Activated T-cell treated with anti-CD3 and anti-CD28 coated beads for 48 hours (primary cell): ENCODE measurements at places on chromosomes 4 and X.

- no peak for DNase-seq
Measured at GRCh38 chr4:73435984-73436383, at the start of gene AFP. TSS of gene AFP (plus strand) at chr4:73436221. CDS start at chr4:73436263, 42 bp downstream.

- no peak for DNase-seq
Measured at GRCh38 chr4:3010577-3010976, 47.2 kb downstream of the GRK4 start.

DNA sequence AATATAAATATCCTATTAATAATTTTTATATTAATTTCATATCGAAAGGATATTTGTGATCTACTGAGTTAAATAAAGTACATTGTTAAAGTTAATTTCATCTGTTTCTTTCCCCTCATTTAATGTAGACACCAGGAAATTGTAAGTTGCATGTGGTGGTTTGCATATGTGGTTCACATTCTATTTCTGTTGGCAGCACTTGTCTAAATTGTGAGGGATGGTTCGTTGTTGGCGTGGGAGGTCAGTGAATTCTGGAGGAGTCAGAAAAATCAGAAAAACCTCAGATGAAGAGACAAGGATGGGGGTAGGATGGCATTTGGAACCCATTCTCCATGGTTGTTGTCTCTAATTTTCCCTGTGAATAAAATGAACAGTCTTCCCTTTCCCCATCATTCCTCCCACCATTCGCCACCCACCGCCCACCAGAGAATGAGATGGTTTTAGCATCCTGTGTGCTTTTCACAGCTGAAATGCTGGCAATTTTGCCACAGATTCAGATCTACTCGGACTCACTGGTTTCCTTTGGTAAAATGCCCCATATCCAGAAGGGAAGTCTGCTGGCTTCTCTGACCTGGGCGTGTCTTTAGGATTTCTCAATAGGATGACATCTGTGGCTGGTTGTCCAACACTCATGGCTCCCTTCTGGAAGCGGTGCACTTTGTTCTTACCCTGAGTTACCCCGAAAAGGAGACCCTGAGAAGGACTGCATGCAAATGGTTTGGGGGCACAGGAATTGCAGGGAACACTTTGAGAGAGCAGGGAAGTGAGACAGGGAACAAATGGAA is 52.3 kb downstream of the LGI2 start:
- DNase-seq, result no peak

DNA sequence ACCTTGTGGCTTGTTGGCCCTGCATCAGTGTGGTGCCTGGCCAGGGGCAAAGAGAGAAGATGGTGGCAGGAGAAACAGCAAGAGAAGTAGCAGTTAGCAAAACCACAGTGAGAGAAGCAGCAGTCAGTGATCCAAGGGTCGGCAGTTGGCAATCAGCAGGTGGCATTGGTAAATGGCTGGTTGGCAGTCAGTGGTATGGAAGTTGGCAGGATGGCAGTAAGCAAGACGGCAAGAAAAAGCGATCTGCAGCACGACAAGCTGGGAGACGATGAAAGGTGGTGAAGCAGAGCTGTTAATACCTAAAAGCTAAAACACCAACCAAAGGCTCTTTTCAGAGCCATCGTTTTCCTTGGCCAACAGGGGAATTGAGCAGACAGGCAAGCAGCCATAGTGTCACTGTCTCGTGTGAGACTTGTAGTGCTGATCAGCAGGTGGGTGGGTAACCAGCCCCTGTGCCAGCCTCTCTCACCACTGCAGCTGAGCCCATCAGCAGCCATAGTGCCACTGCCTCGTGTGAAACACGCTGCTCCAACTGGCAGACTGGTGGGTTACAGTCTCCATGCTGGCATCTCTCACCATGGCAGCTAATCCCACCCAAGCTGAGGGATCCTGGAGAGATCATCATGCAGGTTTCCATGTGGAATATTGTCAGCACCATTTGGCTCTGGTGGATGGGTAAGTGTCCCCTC is 2078.4 kb downstream of the PCDH7 start:
- DNase-seq, result no peak

DNA sequence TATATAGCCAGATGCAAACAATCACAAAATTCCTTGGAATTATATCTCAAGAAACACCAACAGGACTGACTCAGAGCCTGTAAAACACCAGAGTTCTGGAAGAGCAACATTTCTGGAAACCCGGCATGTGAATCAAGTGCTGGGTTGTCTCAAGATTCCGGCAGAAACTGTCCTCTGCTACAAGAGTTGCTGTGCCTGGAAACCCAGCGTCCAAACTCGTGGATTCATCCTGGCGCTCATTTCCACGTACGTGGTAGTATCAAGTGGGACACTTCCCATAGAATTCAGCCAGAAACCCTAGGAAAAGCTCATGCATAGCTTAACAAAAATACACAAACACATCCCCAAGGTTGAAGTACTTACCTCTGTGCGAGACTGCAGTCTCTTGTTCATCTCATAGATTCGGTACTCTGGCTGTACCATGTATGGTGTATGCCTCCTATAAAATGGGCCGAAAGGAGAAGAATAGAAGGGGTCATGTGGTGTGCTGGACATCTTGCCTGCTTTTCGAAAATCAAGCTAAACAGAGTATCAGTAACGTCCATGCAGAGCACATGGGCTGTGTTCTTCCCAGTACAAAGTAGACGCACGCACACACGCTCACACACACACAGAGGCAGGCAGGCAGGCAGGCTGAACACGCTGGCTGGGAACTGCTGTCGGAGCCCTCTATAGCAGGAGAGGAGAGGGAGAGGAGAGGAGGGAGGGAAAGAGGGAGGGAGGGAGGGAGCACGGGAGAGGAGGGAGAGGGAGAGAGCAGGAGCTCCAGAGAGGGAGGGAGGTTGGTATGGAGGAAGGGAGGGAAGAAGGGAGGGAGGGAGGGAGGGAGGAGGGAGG is at the start of gene LDB2:
LDB2 (minus strand) TSS at position 655 of the 837 bp plus-strand sequence.
- DNase-seq, result no peak

GRCh38 chr4:133483600-133484246 is 334.6 kb downstream of the PCDH10 start:
- no peak for DNase-seq

GRCh38 chr4:173685165-173685830 is 155.3 kb upstream of the HAND2 start:
- no peak for DNase-seq

GRCh38 chr4:56219447-56219846 is 167.8 kb downstream of the AASDH start:
- DNase-seq, result no peak

DNA sequence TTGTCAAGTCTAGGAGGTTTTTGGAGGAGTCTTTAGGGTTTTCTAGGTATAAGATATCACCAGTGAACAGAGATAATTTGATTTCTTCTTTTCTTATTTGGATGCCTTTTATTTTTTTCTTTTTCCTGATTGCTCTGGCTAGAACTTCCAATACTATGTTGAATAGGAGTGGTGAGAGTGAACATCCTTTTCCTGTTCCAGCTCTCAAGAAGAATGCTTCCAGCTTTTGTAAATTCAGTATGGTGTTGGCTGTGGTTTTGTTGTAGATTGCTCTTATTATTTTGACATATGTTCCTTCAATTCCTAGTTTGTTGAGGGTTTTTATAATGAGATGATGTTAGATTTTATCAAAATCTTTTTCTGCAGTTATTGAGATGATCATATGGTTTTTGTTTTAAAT is 165.6 kb upstream of the WDFY3 start:
- no peak for DNase-seq

DNA sequence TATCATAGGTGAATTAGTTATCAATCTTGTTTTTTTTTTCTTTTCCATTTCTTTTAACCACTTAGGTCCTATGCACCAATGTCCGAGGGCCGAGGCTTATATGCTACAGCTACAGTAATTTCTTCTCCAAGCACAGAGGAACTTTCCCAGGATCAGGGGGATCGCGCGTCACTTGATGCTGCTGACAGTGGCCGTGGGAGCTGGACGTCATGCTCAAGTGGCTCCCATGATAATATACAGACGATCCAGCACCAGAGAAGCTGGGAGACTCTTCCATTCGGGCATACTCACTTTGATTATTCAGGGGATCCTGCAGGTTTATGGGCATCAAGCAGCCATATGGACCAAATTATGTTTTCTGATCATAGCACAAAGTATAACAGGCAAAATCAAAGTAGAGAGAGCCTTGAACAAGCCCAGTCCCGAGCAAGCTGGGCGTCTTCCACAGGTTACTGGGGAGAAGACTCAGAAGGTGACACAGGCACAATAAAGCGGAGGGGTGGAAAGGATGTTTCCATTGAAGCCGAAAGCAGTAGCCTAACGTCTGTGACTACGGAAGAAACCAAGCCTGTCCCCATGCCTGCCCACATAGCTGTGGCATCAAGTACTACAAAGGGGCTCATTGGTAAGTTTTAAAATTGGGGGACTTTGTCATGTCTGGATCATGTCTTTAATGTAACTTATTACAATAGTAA is 250.7 kb downstream of the RAPGEF2 start:
- DNase-seq, result no peak

GRCh38 chr4:7132730-7133582 is 59.4 kb upstream of the SORCS2 start:
- no peak for DNase-seq

DNA sequence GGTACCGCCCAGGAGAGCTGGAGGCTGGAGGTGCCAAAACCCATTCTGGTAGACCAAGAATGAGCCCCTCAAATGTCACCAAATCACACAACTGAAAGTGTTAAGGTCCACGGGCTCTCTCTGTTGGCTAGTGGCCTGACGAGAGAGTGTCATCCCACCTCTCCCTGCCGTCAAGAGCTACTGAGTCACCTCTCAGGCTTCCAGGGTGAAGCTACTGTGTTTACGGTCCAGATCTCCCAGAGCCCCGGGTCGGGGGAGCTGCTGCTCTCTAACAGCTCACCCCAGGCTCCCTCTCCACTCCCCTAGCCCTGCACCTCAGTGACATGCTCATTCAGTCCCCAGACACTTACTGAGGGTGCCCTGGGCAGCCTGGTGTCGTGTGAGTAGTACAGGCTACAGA is 59.2 kb downstream of the ADGRG2 start:
- DNase-seq, result no peak

- DNase-seq, result no peak
Measured at GRCh38 chrX:68043713-68044438, 389.4 kb downstream of the OPHN1 start.

DNA sequence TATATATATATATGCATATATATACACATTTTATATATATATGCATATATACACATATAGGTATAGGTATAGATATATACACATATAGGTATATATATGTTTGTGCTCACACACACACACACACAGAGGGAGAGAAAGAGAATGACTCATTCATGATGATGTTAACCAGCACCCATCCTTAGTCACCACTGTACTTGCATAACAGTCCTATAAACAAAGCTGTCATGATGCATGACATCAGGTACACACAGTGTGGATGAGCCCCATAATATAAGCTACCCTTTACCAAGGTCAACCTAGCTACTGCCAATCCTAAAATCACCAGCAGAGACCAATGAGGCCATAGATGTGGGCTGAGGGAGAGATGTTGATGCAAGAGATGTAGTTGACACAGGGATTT is 1408.0 kb downstream of the RAPGEF2 start:
- DNase-seq, result no peak

GRCh38 chrX:29299684-29300083 is 712.4 kb downstream of the IL1RAPL1 start:
- no peak for DNase-seq

GRCh38 chrX:29762006-29762405 is 453.4 kb upstream of the MAGEB2 start:
- no peak for DNase-seq
